ENCODE measurements at places on chromosomes 7 and 10.

DNA sequence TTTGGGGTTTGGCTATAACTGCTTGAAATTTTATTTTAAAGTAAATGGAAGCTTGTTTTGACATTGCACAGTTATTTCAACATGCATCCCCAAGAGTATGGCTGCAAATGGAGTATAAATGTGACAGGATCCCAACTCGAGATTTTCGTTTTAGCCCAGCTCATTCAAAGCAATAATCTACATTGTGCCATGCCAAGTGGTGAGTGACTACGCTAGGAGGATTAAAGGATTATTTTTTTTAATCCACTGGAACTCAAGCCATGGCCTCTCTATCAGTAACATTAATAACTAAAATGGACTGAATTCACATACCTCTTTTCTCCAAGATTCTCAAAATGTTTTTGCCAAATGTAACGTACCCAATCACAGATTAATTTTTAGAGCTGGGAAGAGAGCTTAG is 60.6 kb upstream of the AUTS2 start:
- no peak for DNase-seq

DNA sequence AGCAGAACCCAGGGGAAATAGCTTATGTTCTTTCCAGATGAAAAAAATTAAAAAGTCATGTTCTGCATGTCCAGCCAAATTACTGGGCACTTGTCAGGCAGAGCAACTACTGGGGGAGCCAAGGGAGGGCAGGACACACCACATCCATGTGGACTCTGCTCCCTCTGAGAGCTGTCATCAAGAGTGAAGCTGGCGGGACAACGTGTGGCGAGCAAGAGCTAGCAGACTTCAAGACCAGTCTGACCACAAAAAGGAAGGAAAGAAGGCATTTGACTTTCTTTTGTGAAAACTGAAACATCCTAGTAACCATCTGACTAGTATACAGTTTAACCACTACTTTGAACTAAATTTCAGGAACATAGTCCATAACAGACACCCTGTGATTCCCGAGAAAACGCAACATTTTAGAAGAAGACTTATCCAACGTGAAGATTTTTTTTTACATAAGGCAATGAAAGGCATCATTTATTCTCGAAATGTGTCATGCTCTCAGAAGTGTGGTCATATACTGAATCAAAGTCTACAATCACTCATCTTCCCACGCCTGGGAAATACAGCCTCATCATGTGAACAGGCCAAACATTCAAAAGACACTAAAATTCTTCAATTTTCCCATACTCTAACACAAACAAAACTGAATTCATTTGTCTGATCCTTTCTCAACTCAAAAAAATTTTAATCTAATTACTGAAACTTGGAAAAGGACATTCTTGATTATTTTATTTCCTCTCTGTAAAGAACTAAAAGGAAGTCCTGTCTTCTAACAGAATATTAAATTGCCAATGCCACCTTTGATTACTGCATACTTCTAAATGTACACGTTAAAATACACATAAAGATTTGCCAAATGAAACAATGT is 15.5 kb downstream of the CYTH3 start:
- DNase-seq: no peak

GRCh38 chr10:70106958-70107791 is 25.4 kb downstream of the AIFM2 start:
- no peak for DNase-seq

DNA sequence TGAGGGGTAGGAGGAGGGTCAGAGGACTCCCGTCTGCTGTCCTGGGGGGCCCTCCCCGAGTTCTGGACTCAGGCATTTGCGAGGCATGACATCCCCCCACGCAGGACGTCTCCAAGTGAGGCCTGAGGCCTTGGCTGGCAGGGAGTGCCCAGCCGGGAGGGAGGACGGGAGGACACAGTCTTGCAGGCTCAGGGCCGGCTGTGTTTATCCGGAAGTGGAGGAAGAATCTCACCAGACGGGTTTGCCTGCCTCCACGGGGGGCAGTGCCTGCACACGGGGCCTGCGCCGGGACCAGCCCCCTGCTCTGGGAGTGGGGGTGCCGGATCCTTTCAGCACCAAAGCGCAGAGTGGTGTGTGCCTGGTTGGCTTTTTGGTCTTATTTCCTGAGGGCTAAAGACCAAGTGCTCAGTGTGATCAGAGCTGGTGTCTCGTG is 10.9 kb downstream of the PWWP2B start:
- no peak for DNase-seq

- DNase-seq: no peak
Observed at GRCh38 chr7:40822861-40823260, 688.1 kb downstream of the SUGCT start.

- DNase-seq: no peak
Observed at GRCh38 chr7:113217314-113217713, 99.0 kb upstream of the SMIM30 start.

GRCh38 chr7:12397671-12398070 is 6.0 kb downstream of the VWDE start:
- DNase-seq: no peak

DNA sequence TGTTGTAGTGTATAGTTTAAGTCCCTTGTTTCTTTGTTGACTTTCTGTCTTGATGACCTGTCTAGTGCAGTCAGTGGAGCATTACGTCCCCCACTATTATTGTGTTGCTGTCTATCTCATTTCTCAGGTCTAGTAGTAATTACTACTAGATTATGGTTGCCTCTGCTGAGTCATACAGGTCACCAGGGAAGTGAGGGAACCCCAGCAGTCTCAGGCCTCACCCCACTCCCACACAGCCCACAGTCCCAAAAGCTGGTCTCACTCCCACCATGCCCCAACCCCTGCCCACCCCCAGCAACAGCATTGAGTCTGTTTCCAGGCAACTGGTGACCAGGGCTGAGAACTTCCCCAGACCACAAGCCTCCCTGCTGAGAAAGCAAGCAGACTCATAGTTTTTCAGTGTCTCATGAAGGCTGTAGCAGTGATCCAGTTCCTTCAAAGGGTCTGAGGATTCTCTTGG is 88.0 kb downstream of the PLXDC2 start:
- no peak for DNase-seq

DNA sequence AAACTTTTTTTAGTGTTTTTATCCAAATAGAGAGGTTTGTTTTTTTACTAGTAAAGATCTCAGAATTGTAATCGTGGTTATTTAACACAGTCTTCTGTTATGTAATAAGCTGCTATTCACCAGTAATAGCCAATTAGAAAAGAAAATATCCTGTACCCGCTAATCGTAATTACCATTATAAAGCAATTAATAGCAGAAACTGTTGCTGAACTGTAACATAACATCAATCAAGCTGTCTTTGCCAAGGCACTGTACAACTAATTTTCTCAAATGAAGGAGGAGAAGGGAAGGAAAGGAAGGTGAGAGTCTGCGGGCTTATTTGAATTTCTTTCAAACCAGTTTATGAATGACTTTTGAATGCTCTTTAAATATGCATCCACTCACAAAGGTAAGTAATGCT is 9.3 kb downstream of the ZNF277 start:
- no peak for DNase-seq
